Ovary (tissue), 10 donors: ENCODE measurements at places on chromosomes 13 and 19. TPM values are rescaled to one million over a fixed set of nuclear protein-coding genes. Genes with fewer than 3 reads are reported as not detected.

FUT2 gene
- total RNA-seq, result 2.5 TPM

S1PR4 gene
- total RNA-seq, result 1.1 TPM

KLK10 gene
- 14.7 TPM for total RNA-seq

DNA sequence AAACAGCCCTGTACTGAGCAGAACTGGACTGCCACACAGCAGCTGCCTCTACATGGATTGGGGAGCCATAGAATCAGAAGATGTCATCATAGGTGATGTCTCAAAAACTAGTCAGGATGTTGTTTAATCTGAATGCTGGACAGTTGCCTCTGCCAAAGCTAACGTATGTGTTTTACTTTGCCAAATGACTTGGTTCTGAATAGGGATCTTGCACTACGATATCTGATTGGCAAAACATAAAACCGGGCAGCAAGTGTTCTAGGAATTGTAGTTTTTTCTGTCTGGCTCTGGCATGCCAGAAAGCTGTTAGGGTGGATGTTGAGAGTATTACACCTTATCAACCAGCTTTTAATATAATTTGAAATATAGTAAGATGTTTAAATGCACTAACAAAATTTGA lies 645.9 kb downstream of the GPC5 start:
- no peak for DNase-seq

RYR1 gene
- total RNA-seq, result 2.3 TPM

DNA sequence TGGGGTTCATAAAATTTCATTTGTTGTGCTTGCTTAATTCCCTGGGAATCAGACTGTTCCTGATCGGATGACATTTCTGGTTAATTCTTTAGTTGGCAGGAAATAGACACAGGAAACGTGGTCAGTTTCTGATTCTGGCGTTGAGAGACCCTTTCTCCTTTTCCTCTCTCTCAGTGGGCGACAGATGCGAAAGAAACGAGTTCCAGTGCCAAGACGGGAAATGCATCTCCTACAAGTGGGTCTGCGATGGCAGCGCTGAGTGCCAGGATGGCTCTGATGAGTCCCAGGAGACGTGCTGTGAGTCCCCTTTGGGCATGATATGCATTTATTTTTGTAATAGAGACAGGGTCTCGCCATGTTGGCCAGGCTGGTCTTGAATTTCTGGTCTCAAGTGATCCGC lies 10.8 kb downstream of the LDLR start:
- DNase-seq, result no peak

HS6ST3 gene
- not detected for total RNA-seq

DNA sequence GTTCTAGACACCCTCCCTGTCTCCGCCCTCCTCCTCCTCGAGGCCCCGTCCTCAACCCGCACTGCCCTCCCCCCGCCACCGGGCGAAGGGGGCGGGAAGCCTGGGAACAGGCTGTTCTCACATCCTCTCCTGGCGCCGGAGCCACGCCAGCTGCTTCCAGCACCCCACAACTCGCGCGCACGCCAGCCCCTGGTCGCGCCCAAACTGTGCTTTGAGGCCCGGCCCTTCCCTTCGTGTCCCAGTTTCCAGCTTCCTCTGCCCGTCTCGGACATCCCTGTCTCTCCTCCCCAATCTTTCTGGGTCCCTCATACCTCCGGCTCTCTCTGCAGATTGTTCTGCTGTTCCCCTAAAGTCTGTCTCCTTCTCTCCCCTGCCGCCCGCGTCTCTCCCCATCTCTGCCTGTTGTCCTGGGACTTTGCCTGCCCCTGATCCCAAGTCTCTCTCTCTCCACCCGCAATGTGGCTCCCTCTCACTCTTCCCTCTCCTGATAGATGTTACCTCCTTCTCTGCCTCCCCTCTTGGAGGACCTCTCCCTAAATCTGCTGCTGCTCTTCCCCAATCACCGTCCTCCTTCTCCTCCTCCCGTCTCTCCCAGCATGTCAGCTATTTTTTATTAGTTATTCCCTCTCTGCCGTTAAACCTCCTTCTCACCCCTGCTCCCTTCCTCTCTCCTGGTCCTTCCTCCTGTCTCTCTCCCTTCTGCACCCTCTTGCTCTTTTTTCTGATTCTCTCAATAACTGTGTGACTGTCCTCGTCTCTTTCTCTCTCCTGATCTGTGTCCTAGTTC lies 14.2 kb downstream of the DPF1 start:
- peak; percentile 88 for DNase-seq

EID2 gene
- total RNA-seq, result 13.1 TPM

DNA sequence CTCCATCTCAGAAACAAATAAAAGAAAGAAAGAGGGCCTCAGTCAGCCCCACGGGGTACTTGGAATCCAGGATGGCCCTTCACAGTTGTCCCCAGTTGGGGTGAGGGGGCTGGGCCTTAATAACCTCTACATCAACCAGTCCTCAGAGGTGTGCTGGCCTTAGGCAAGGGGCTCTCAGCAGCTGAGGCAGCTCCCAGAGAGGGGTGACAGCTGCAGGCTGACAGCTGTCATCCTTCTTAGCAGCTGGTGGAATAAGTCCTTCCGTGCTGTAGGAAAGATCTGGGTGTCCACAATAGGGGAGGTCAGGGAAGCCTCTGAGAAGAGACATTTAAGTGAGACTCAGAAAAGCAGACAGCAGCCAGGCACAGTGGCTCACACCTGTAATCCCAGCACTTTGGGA lies 7.4 kb downstream of the BCAM start:
- DNase-seq, result no peak

ZIK1 gene
- 10.2 TPM for total RNA-seq

GRCh38 chr13:61833228-61833627 lies 417.6 kb upstream of the PCDH20 start:
- DNase-seq, result no peak

DNA sequence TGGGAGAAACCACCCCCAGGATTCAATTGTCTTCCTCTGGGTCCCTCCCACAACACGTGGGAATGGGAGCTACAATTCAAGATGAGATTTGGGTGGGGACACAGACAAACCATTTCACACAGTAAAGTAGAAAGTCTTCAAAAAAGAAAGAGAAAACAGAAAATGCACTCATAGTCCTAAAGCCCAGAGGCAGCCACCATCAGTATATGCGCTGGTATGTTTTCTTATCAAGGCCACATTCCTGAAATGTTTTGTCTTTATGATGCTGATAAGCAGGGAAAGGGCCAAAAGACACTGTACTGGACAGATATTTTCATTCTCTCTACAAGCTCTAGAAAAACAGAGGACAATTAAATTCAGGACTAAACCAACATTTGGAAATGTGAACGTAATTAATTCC lies 375.8 kb upstream of the TSHZ3 start:
- no peak for DNase-seq

PLEKHF1 gene
- total RNA-seq, result 13.7 TPM

DNA sequence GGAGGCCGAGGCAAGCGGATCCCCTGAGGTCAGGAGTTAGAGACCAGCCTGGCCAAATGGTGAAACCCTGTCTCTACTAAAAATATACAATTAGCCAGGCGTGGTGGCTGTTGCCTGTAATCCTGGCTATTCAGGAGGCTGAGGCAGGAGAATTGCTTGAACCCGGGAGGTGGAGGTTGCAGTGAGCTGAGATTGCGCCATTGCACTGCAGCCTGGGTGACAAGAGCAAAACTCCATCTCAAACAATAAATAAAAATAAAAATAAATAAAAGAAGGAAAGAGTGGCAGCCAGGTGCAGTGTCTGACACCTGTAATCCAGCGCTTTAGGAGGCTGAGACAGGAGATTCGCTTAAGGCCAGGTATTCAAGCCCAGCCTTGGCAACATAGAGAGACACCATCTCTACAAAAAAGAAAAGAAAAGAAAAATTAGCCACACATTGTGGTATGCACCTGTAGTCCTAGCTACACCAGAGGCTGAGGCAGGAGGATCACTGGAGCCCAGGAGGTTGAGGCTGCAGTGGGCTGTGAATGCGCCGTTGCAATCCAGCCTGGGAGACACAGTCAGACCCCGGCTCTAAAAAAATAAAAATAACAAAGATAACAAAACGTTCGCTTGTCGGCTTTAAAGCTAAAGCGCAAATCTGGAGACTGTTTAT lies 10.3 kb downstream of the ADAMTSL5 start:
- no peak for DNase-seq

CEACAM7 gene
- total RNA-seq, result not detected
